Liver (tissue), 10 donors: ENCODE measurements at places on chromosomes 16 and 17.

DNA sequence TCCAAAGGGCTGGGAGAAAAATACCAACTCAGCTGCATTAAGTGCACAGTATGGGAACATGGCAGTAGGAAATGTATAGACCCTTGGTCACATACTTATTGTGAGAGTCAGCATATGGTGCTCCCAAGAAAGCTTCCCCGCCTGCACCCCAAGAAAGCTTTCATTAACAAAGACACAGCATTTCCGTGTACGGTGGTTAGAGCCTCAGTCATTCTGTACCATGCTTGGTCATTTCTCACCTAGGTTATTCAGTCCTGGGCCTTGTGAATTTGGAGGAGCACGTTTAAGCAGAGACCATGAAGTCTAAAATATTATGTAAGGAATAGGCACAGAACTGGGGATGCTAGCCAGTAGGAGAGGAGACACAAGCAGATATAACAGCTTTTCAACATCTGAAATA, 56.1 kb downstream of the ESRP2 start:
- DNase-seq = no peak

GRCh38 chr17:79458356-79458755, 152.5 kb downstream of the RBFOX3 start:
- DNase-seq = no peak

- DNase-seq = no peak
Measured at GRCh38 chr17:38451030-38451839, 23.0 kb downstream of the ARHGAP23 start.

DNA sequence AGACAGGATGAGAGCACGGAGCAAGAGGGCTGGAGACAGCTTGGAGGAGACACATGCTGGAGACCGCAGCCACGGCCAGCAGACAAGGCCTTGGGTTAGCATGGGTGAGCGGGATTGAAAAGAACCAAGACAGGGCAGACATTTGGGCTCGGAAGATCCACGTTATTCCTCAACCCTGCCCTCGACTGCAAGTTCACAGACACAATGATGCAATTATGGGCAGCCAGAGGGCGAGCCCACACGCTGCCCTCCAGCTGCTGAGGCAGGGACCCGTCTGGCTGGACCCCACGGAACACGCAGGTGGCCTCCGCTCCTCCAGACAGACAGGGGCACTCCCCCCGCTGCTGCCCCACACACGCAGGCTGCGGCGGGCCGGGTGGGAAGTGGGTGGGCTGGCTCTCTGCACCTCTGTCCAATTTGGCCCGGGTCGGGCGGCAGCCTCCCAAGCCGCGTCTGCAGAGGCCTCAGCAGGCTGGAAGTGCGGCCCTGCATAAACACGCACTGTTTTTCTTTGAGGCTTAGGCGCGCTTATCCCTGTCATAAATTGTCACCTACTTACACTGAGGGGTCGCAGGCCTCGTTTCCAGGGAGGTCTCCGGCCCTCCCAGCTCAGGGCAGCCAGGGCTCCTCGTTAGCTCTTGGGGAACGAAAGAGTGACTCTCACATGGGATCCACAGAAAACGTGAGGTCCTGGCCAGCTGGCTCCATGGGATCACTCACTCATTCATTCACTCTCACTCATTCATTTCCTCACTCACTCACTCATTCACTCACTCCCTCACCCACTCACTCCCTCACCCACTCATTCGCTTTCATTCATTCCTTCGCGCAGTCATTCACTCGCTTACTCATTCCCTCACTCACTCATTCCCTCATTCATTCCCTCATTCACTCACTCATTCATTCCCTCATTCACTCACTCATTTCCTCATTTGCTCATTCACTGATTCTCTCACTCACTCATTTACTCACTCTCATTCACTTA, 303.9 kb downstream of the C16orf95 start:
- no peak for DNase-seq

GRCh38 chr16:5022521-5022920, 11.2 kb downstream of the NAGPA start:
- DNase-seq = no peak

- no peak for DNase-seq
Measured at GRCh38 chr16:30870904-30871303, 23.0 kb downstream of the BCL7C start.

DNA sequence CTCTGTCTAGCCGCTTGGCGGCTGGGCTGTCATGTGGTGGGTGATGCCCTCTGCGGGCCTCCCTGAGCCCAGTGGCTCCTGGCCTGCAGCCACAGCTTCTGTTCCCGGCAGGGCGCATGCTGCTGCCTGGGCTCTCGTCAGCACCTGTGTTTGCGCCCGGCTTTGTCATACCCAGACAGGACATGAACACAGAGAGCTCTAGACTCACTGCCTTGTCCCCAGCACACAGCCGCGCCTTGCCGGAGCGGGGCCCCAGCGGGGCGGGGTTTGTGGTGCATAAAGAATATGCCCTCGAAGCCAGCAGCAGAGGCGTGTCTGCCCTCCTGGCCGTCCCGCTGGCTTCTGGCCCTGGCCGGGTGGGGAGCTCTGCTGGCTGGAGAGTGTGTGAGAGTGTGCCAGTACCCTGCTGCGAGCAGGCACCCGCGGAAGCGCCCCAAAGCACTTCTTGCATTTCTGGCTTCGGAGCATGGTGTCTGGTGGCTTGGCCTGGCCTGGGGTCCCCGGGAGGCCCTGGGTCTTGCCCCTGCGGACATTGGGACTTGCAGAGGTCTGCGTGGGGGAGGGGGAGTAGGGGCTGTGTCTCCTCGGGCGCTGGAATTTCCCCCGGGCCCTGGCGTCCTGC, 14.4 kb downstream of the ASPSCR1 start:
- DNase-seq = peak; percentile 50

- DNase-seq = no peak
Measured at GRCh38 chr16:2250652-2251295, 613 bp downstream of the ECI1 start.
